Purkinje cell (primary cell): ENCODE measurements at places on chromosomes 13 and 19. TPM values are rescaled to one million over a fixed set of nuclear protein-coding genes. Genes with fewer than 3 reads are reported as not detected.

SLC44A2 gene
- 7.4 and 12.4 TPM in 2 replicates for polyA plus RNA-seq

FDX2 gene
- polyA plus RNA-seq, result 12.7 and 29.5 TPM in 2 replicates

ADGRL1 gene
- 1.1 and 2.4 TPM in 2 replicates for polyA plus RNA-seq

NCR1 gene
- polyA plus RNA-seq, result not detected in 2 replicates

KLK15 gene
- polyA plus RNA-seq, result not detected in 2 replicates

NAPSA gene
- not detected in 2 replicates for polyA plus RNA-seq

GPR18 gene
- polyA plus RNA-seq, result 1.1 TPM in 1 of 2 replicates, not detected in the other

CD79A gene
- polyA plus RNA-seq, result not detected in 2 replicates

CEACAM20 gene
- not detected in 2 replicates for polyA plus RNA-seq

HRC gene
- polyA plus RNA-seq, result not detected in 2 replicates

VSTM2B gene
- 2.0 and 7.3 TPM in 2 replicates for polyA plus RNA-seq

RXFP2 gene
- polyA plus RNA-seq, result not detected in 2 replicates

CGB1 gene
- not detected in 2 replicates for polyA plus RNA-seq

LDLR gene
- 0.13 and 4.0 TPM in 2 replicates for polyA plus RNA-seq

LGALS16 gene
- not detected in 2 replicates for polyA plus RNA-seq

ACP7 gene
- polyA plus RNA-seq, result not detected in 2 replicates

ISYNA1 gene
- polyA plus RNA-seq, result 0.62 and 3.5 TPM in 2 replicates

ZNF324B gene
- 0.07 TPM in 1 of 2 replicates, not detected in the other for polyA plus RNA-seq

CLASRP gene
- polyA plus RNA-seq, result 1.2 and 2.1 TPM in 2 replicates

TEX29 gene
- 4.9 TPM in 1 of 2 replicates, not detected in the other for polyA plus RNA-seq

VSTM1 gene
- not detected in 2 replicates for polyA plus RNA-seq

SIGLEC7 gene
- polyA plus RNA-seq, result not detected in 2 replicates

CEACAM3 gene
- not detected in 2 replicates for polyA plus RNA-seq

IFNL1 gene
- not detected in 2 replicates for polyA plus RNA-seq

SPACA4 gene
- not detected in 2 replicates for polyA plus RNA-seq

PRTN3 gene
- polyA plus RNA-seq, result not detected in 2 replicates

PDS5B gene
- polyA plus RNA-seq, result 48.0 and 66.4 TPM in 2 replicates

PSG2 gene
- not detected in 2 replicates for polyA plus RNA-seq

PLPPR3 gene
- polyA plus RNA-seq, result 1.2 TPM in 1 of 2 replicates, not detected in the other

ANGPTL8 gene
- not detected in 2 replicates for polyA plus RNA-seq
